ENCODE measurements at places on chromosomes 1 and 21. TPM values are rescaled to one million over a fixed set of nuclear protein-coding genes. Genes with fewer than 3 reads are reported as not detected.

The SLC44A3 gene
- 1.5 TPM for total RNA-seq

The IGSF8 gene
- total RNA-seq: 16.4 TPM

The NTMT2 gene
- not detected for total RNA-seq

The PCAT6 gene
- 6.0 TPM for total RNA-seq

The DDAH1 gene
- 55.1 TPM for total RNA-seq

The OR6N1 gene
- not detected for total RNA-seq

The GCSAML gene
- total RNA-seq: not detected

The SMCP gene
- total RNA-seq: not detected

The NCAM2 gene
- total RNA-seq: 7.6 TPM

The RNU1-2 gene
- under 0.01 TPM for total RNA-seq

The DNM3 gene
- total RNA-seq: 3.4 TPM

The DPYD gene
- total RNA-seq: 6.4 TPM

The MRPL39 gene
- total RNA-seq: 22.3 TPM

All from glomerular endothelial cell (primary cell).